ENCODE measurements at places on chromosomes 7 and 10.

GRCh38 chr10:86753051-86753450, 3.4 kb upstream of the BMPR1A start:
- DNase-seq: no peak

DNA sequence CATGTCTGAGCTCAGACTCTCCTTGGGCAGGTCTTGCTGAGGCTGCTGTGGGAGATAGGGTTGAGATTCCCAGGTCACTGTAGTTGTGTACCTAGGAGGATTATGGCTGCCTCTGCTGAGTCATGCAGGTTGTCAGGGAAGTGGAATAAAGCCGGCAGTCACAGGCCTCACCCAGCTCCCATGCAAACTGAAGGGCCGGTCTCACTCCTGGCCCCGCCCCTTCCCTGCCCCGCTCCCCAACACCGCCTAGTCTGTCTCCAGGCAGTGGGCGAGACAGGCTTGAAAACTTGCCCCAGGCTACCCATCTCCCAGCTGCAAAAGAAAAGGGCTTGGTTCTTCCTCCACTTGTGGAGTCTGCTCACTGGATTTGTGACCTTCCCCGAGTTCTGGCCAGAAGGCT, 41.6 kb upstream of the SDHAF3 start:
- no peak for DNase-seq

GRCh38 chr10:108905171-108905570, 1018.1 kb downstream of the XPNPEP1 start:
- no peak for DNase-seq

- DNase-seq: no peak
Measured at GRCh38 chr10:120132811-120133210, 240.3 kb downstream of the SEC23IP start.

DNA sequence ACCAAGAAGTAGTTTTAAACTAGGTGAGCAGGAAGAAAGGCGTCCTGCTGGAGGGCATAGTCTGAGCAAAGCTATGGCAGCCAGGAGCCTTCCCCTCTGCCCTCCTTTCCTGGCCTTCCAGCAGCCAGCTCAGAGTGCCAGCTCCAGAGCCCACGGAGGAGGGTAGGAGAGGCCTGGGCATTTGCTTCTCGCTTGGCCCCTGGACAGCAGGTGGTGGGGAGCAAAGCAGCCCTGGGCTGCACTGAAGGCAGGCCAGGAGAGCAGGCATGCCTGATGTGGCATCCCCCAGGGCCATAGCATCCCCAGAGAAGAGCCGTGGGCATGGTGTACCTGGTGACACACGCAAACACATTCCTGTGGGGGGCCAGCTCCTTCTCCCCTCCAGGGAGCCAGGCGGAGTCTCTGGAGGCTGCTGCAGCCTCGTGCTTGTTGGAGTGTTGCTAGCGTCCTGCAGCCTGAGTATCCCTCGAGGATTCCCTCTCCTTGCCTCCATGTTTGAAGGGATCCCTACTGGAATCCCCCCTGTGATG, 43.9 kb downstream of the CDH23 start:
- no peak for DNase-seq

- DNase-seq: no peak
Measured at GRCh38 chr10:91800182-91800581, 2.0 kb downstream of the TNKS2 start.
